Suprapubic skin (tissue), 4 donors: ENCODE measurements at places on chromosomes 2 and 18. TPM values are rescaled to one million over a fixed set of nuclear protein-coding genes. Genes with fewer than 3 reads are reported as not detected.

DNA sequence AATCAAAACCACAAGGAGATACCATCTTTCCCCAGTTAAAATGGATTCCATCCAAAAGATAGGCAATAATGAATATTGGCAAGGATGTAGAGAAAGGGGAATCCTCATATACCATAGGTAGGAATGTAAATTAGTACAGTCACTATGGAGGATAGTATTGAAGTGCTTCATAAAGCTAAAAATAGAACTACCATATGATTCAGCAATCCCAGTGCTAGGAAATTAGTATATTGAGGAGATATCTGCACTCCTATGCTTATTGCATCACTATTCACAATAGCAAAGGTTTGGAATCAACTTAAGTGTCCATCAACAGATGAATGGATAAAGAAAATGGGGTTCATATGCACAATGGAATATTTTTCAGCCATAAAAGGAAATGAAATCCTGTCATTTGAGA lies 251.2 kb downstream of the ZNF804A start:
- H3K4me3 ChIP-seq, result no peak overlapping the region
- no peaks in the 10 kb centered on the region for H3K4me1 ChIP-seq
- no peak overlapping the region for H3K27ac ChIP-seq
- no peak for DNase-seq

GRCh38 chr2:45941531-45942236 lies 290.2 kb downstream of the PRKCE start:
- no peak overlapping the region for H3K4me3 ChIP-seq
- H3K36me3 ChIP-seq, result no peaks in the 10 kb centered on the region
- H3K27me3 ChIP-seq, result no peaks in the 10 kb centered on the region
- H3K4me1 ChIP-seq, result peaks cover 42% of the 10 kb centered on the region

DNA sequence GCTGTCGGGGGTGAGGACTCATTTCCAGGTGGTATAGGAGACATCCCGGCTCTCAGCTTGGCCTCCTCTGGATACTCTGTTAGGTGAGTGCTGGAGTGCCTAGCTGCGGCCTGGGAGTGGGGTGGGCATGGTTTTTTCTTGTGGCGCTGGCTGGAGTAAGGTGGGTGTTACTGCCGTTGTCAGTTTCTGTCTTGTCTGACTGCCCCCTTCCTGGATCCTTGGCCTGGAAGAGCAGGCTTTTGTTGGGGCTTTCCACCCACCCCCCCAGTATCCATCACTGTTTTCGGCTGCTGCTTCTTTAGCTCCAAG lies 69.2 kb downstream of the DGKD start:
- H3K4me3 ChIP-seq, result no peak overlapping the region
- H3K27me3 ChIP-seq, result no peaks in the 10 kb centered on the region
- no peaks in the 10 kb centered on the region for H3K36me3 ChIP-seq
- no peak overlapping the region for H3K27ac ChIP-seq
- DNase-seq, result peak; percentile 52
- peaks cover 7% of the 10 kb centered on the region for H3K4me1 ChIP-seq

DNA sequence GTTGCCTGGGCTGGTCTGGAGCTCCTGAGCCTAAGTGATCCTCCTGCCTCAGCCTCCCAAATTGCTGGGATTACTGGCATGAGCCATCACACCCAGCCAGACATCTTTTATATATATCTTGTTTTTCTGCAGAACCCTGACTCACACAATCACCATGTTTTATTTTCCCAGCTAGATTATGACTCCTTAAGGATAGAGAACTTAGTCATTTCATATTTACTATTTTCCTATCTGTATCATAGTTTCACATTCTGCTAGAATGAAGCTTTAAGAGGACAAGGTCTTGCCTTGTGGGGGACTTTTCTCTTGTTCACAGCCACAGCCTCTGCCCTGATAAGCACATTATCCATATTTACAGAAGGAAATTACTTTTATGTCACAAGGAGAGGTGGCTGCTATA lies 73.9 kb downstream of the LBH start:
- no peaks in the 10 kb centered on the region for H3K27me3 ChIP-seq
- DNase-seq, result no peak
- no peaks in the 10 kb centered on the region for H3K36me3 ChIP-seq
- H3K4me3 ChIP-seq, result no peak overlapping the region
- H3K4me1 ChIP-seq, result no peaks in the 10 kb centered on the region

- no peak overlapping the region for H3K27ac ChIP-seq
- H3K4me3 ChIP-seq, result no peak overlapping the region
- H3K4me1 ChIP-seq, result no peaks in the 10 kb centered on the region
- no peaks in the 10 kb centered on the region for H3K36me3 ChIP-seq
- no peak for DNase-seq
These were observed 26.3 kb downstream of the B4GALT6 start for GRCh38 chr18:31657823-31658669.

- peak; percentile 73 for DNase-seq
- peaks cover 9% of the 10 kb centered on the region for H3K4me1 ChIP-seq
- H3K36me3 ChIP-seq, result no peaks in the 10 kb centered on the region
- H3K27me3 ChIP-seq, result no peaks in the 10 kb centered on the region
- no peak overlapping the region for H3K4me3 ChIP-seq
These were observed 21.2 kb downstream of the CYP26B1 start for GRCh38 chr2:72126186-72127100.

GRCh38 chr2:128732976-128733431 lies 414.3 kb upstream of the HS6ST1 start:
- no peak for DNase-seq
- H3K4me1 ChIP-seq, result peaks cover 37% of the 10 kb centered on the region
- H3K36me3 ChIP-seq, result no peaks in the 10 kb centered on the region
- H3K4me3 ChIP-seq, result no peak overlapping the region
- no peak overlapping the region for H3K27ac ChIP-seq

- H3K27me3 ChIP-seq, result no peaks in the 10 kb centered on the region
- H3K27ac ChIP-seq, result no peak overlapping the region
- no peaks in the 10 kb centered on the region for H3K4me1 ChIP-seq
- no peak for DNase-seq
- H3K4me3 ChIP-seq, result no peak overlapping the region
These were observed 24.9 kb upstream of the YWHAQ start for GRCh38 chr2:9655441-9656269.

DNA sequence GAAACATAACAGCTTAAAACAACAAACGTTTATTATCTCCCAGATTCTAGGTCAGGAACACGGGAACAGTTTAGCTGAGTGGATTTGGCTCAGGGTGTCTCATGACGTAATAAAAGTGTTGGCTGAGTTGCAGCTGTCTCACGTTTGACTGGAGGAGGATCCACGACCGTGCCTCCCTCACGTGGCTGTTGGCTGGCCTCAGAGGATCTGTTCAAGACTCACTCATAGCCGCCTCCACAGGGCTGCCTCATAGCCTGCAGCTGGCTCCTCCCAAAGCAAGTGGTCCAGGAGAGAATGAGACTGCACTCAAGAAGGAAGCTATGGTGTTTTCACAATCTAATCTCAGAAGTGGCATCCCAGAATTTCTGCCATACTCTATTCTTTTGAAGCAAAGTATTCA lies 167.1 kb downstream of the RPRM start:
- DNase-seq, result no peak
- no peaks in the 10 kb centered on the region for H3K36me3 ChIP-seq
- H3K4me1 ChIP-seq, result no peaks in the 10 kb centered on the region
- H3K27ac ChIP-seq, result no peak overlapping the region

SLC16A14 gene
- total RNA-seq, result 13.0 TPM

C2orf78 gene
- total RNA-seq, result not detected

STRADB gene
- 7.0 TPM for total RNA-seq

EN1 gene
- 8.4 TPM for total RNA-seq

GLB1L gene
- 2.5 TPM for total RNA-seq

ANKRD62 gene
- not detected for total RNA-seq

GPR75 gene
- total RNA-seq, result 6.7 TPM

LYPD6B gene
- total RNA-seq, result 85.3 TPM
